Astrocyte (in vitro differentiated cells and primary cell): ENCODE measurements at places on chromosomes 4 and X. TPM values are rescaled to one million over a fixed set of nuclear protein-coding genes. Genes with fewer than 3 reads are reported as not detected.

Gene YIPF7
- 0.30 and 0.31 TPM in 2 replicates for total RNA-seq

DNA sequence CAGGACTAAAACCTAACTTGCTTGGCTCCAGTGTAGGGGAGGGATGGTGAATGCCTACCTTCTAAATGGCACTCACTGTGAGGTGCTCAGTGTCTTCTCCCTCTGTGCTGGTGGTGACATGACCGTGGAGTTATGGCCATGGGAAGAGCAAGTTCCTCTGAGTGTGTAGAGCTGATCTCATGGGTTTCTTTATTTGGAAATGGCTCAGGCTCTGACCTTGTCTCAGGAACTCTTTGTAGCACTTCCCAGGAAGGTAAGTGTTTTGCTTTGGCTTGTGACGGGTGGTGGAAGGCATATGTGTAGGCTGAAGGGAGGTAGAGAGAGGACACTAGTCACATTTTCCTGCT is 6.4 kb downstream of the MSN start:
- H3K4me1 ChIP-seq: peaks cover 51% of the 10 kb centered on the region
- no peak for DNase-seq
- no peak overlapping the region for H3K4me3 ChIP-seq
- peak overlapping the region; percentile 33 for H3K27ac ChIP-seq
- peaks cover 9% of the 10 kb centered on the region for H3K36me3 ChIP-seq
- no peaks in the 10 kb centered on the region for H3K27me3 ChIP-seq

DNA sequence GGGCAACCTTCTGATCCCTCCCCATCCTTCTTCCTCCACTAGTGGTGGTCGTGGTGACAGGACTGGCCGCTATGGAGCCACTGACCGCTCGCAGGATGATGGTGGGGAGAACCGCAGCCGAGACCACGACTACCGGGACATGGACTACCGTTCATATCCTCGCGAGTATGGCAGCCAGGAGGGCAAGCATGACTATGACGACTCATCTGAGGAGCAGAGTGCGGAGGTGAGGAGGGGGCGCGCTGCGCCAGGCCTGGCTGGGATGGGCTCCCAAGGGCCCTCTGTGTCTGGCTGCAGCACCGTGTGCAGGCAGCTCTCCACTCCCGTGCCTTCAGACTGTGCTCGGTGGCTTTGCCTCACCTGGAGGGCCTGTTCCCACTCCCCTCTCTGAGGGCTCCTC is 24.3 kb downstream of the RBM10 start:
- DNase-seq: no peak
- H3K4me1 ChIP-seq: no peaks in the 10 kb centered on the region
- H3K4me3 ChIP-seq: no peak overlapping the region
- no peaks in the 10 kb centered on the region for H3K27me3 ChIP-seq
- no peaks in the 10 kb centered on the region for H3K36me3 ChIP-seq
- H3K27ac ChIP-seq: no peak overlapping the region

DNA sequence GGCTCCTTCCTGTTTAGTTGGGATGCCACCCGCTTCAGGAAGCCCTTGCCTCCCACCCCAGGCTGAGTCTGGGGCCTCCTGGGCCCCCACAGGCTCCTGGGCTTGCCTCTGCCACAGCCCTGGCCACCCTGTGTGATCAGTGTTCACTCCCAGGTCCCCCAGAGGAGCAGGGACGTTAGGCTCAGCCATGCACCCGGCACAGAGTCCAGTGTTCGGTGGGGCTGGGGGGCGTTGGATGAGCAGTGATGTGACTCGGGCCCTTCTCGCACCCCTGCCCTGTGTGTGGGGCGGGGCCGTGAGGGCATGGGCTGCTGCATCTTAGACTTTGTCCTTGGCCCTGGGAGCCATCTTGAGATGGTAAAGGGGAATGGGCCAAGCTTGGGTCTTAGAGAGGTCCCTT is 29.9 kb upstream of the HTRA3 start:
- no peak overlapping the region for H3K4me3 ChIP-seq
- peaks cover 5% of the 10 kb centered on the region for H3K4me1 ChIP-seq

GRCh38 chrX:131778269-131779218 is 234.7 kb downstream of the OR13H1 start:
- no peaks in the 10 kb centered on the region for H3K27me3 ChIP-seq
- DNase-seq: peak; percentile 40
- H3K4me3 ChIP-seq: no peak overlapping the region
- no peaks in the 10 kb centered on the region for H3K4me1 ChIP-seq
- H3K27ac ChIP-seq: no peak overlapping the region
